ENCODE measurements at places on chromosomes 16 and 17. TPM values are rescaled to one million over a fixed set of nuclear protein-coding genes. Genes with fewer than 3 reads are reported as not detected.

The BIRC5 gene
- polyA plus RNA-seq, result 11.8 TPM

The SLC6A2 gene
- polyA plus RNA-seq, result 2.0 TPM

The HSD17B2 gene
- 0.70 TPM for polyA plus RNA-seq

The TUBB3 gene
- 10.0 TPM for polyA plus RNA-seq

The TP53TG3D gene
- 0.14 TPM for polyA plus RNA-seq

The CDH15 gene
- 197 TPM for polyA plus RNA-seq

The CHAD gene
- polyA plus RNA-seq, result 4.6 TPM

The SLC16A6 gene
- polyA plus RNA-seq, result 0.84 TPM

The ACE gene
- polyA plus RNA-seq, result 9.7 TPM

The PLEKHG4 gene
- not detected for polyA plus RNA-seq

The ZNF750 gene
- 38.6 TPM for polyA plus RNA-seq

The ZNF319 gene
- 6.2 TPM for polyA plus RNA-seq

The MYH13 gene
- polyA plus RNA-seq, result 0.39 TPM

The TNFRSF17 gene
- not detected for polyA plus RNA-seq

The NPIPB13 gene
- polyA plus RNA-seq, result 12.2 TPM

The DHRS7C gene
- polyA plus RNA-seq, result 100 TPM

The CA5A gene
- 0.03 TPM for polyA plus RNA-seq

The HES7 gene
- not detected for polyA plus RNA-seq

The SEPTIN1 gene
- 2.6 TPM for polyA plus RNA-seq

The PIRT gene
- 0.22 TPM for polyA plus RNA-seq

The NACA2 gene
- polyA plus RNA-seq, result 1.0 TPM

The NTHL1 gene
- 10.6 TPM for polyA plus RNA-seq

The DNAI2 gene
- polyA plus RNA-seq, result 0.32 TPM

The CNGB1 gene
- polyA plus RNA-seq, result not detected

The SLC12A3 gene
- 0.21 TPM for polyA plus RNA-seq

The CCDC200 gene
- polyA plus RNA-seq, result 5.6 TPM

The TMC5 gene
- 0.43 TPM for polyA plus RNA-seq

The SLC2A4 gene
- 6.9 TPM for polyA plus RNA-seq

The NPB gene
- polyA plus RNA-seq, result 0.28 TPM

The HAGH gene
- 28.8 TPM for polyA plus RNA-seq

The SMTNL2 gene
- polyA plus RNA-seq, result 143 TPM

The PMFBP1 gene
- 5.0 TPM for polyA plus RNA-seq

The FOXC2 gene
- polyA plus RNA-seq, result not detected

The MT1F gene
- polyA plus RNA-seq, result not detected

The KRTAP4-4 gene
- not detected for polyA plus RNA-seq

The SHISA9 gene
- polyA plus RNA-seq, result 0.16 TPM

The HIC1 gene
- polyA plus RNA-seq, result 20.6 TPM

The NXPH3 gene
- polyA plus RNA-seq, result 1.5 TPM

The PYDC1 gene
- polyA plus RNA-seq, result not detected

The EZH1 gene
- polyA plus RNA-seq, result 17.0 TPM

The KRTAP9-4 gene
- polyA plus RNA-seq, result not detected

The EPN2 gene
- polyA plus RNA-seq, result 33.2 TPM
